ENCODE measurements at places on chromosomes 1 and 21.

DNA sequence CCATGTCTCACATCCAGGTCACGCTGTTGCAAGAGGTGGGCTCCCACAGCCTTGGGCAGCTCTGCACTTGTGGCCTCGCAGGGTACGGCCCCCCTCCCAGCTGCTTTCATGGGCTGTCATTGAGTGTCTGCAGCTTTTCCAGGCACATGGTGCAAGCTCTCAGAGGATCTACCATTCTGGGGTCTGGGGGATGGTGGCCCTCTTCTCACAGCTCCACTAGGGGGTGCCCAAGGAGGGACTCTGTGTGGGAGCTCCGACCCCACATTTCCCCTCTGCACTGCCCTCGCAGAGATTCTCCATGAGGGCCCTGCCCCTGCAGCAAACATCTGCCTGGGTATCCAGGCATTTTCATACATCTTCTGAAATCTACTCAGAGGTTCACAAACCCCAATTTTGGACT, 219.4 kb downstream of the LRRC7 start:
- DNase-seq: no peak

GRCh38 chr1:85707267-85707989, 805 bp downstream of the ZNHIT6 start:
- DNase-seq: no peak

GRCh38 chr1:29736582-29737188, 500.4 kb downstream of the PTPRU start:
- no peak for DNase-seq

DNA sequence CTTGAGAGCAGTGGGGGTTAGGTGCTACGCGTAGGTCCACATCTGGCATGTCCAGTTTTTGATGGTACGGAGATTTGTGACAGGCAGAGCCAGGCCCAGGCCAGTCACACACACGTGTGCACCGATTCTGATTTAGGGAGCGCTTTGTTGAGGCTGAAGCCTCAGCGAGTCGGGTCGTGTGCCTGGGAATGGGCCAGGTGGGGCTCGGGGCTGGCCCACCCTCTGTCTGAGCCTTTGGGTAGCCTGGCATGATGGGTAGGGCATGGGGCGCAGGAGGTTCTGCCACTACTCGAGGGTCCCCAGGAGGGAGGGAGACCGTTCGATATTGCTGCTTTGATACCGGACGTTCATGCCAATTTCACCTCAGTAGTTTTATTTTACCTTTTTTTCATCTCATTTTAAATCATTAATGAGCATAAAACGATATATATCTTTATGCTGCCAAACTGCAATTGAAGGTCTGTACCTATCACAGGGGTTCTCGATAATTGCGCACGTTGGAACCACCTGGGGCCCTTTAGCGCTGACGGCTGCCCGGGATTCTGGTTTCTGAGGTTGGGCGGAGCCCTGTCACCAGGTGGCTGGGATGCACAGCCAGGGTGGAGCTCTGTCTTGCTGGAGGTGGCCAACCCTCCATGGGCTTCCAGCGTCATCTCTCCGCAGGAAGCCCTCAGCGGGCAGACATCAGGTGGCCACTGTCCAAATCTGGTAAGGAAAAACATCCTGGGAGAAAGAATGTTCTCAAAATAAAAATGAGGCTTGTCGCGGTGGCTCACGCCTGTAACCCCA, 71.9 kb downstream of the SCCPDH start:
- no peak for DNase-seq

DNA sequence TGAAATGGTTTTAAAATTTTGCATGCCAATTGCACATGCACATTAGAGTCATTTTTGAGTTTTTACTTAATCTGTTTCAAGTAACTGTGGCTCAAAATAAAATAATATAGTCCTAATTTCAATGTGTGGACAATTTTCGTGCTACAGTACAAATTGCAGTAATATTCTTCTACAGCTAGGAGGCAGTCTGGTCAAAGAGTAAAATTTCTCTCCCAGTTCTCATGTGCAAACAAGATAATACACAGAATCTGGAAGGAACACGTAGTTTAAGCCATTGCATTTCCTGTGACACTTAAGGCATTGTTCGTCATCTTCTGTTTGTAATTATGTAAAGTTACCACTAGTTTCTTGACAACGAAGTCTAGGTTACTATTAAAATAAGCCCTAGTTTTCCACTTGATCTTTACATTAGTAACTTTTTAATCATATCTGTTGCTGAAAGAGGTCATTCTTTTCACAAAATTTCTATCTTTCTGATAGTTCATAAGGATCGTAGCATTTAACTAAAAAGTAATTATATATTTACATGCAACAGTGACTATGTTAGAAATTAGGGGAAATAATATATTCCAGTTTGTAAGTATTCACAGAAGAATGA, 28.9 kb downstream of the ODR4 start:
- peak; percentile 27 for DNase-seq

GRCh38 chr1:20093940-20094391, 24.0 kb downstream of the PLA2G5 start:
- no peak for DNase-seq

DNA sequence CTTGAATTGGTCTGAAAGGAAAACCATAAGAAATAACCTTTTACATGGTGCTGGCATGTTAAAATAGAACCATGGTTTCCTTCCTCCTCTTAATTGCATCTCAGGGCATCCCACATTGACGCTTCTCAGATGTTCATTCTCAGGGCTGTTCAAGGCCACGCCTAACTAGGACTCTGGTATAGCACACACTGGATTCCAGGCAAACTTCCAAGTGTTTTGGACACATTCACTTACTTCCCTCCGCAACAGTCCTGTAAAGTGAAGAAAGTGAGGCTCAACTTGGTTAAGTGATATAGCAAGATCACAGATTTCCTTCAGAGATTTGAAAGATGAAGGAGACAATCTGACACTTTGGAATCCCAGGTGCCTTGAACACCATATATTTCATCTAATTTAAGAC, 244.8 kb downstream of the DUSP10 start:
- DNase-seq: no peak

All from G401 (cell line).